ENCODE measurements at places on chromosomes 6 and 20.

- DNase-seq, result no peak
These were observed 5.2 kb downstream of the FRK start for GRCh38 chr6:116055513-116055912.

GRCh38 chr6:105677671-105678475, 275.0 kb upstream of the PREP start:
- DNase-seq, result no peak

DNA sequence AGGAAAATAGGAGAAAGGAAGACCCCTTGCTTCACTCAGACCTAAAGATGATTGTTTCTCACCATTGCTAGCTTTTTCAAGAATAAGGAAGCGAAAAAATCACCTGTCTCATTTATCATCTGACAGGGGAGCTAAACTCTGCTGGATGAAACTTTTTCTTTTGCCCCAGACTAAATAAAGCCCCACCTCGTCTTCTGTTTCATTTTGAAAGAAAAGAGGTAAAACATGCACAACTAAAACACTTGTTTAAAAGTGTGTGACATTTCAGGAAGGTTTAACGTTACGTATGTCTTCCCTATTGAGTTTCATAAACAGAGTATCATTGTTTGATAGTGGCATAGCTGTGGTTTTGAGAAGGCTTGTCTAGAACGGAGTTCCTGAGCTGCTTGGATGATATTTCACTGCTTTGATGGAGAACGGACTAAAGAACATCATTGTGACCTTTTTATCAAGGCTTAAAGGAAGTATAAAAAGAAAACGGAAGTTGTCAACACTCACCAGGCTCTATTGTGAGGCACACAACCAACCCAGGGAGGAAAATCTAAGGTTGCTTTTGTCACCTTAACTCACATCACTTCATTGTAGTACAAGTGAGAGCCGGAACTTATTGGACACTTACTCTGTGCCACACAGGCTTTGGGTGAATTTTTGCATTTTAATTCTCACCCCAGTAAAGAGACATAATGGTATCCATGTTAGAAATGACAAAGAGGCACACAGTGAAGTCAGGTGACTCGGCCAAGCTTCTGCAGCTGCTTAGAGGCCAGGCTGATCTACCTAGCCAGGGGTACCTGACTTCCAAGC, 29.5 kb downstream of the TSHZ2 start:
- DNase-seq, result no peak

DNA sequence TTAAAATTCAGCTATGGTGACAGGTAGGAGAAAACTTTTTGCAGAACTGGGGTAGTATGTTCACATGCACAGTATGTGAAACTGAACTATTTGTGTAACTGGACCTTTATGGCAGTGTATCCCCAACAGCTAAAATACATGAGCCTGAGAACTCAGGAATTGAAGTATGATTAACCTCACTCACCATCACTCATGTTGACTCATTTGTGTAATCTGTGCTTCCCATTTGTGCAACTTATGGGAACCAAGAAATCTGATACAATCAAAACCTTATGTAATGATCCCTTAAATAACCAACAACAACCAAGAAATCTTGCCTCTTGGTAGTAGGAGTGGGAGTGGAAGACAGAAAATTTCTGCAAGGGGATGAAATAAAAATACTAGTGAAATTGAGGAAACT, 674.9 kb downstream of the HDGFL1 start:
- no peak for DNase-seq
